ENCODE measurements at places on chromosomes 11 and 22. TPM values are rescaled to one million over a fixed set of nuclear protein-coding genes. Genes with fewer than 3 reads are reported as not detected.

LRRC56 gene
- 0.89 TPM for total RNA-seq

ANO9 gene
- total RNA-seq = not detected

CHST1 gene
- total RNA-seq = 0.59 TPM

HOATZ gene
- total RNA-seq = not detected

Measured in smooth muscle cell of the umbilical artery (primary cell).